ENCODE measurements at places on chromosomes 1 and 21. TPM values are rescaled to one million over a fixed set of nuclear protein-coding genes. Genes with fewer than 3 reads are reported as not detected.

GJA5 gene
- total RNA-seq, result 1.8 TPM

SPRR2G gene
- not detected for total RNA-seq

RAB3B gene
- total RNA-seq, result 0.17 TPM

HORMAD1 gene
- total RNA-seq, result 0.47 TPM

DNA sequence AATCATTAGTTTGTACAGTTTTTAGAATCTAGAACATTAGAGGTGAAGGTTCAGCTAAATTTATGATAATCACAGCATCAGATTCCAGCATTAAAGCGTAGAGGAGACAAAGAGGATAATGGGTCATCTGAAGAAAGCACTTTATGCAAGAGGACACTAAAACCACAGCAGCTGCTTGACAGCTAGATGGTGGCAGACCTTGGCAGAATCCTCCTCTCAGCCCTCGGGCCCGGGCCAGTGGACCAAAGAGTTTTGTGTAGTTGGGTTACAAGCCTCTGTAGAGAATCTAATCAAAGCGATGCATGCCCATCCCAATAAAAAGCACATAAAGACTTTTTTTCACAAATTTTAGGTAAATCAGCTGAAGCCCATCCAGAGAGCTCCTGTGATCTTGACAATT is 59.4 kb downstream of the AK5 start:
- DNase-seq, result no peak
- H3K36me3 ChIP-seq, result no peaks in the 10 kb centered on the region
- no peak overlapping the region for H3K4me3 ChIP-seq
- H3K4me1 ChIP-seq, result no peaks in the 10 kb centered on the region
- no peaks in the 10 kb centered on the region for H3K27me3 ChIP-seq
- no peak overlapping the region for H3K27ac ChIP-seq

S100A7 gene
- not detected for total RNA-seq

GRCh38 chr1:9369964-9370788 is 77.5 kb downstream of the SPSB1 start:
- no peak for DNase-seq
- no peaks in the 10 kb centered on the region for H3K36me3 ChIP-seq
- H3K4me3 ChIP-seq, result no peak overlapping the region
- no peaks in the 10 kb centered on the region for H3K27me3 ChIP-seq
- no peaks in the 10 kb centered on the region for H3K4me1 ChIP-seq

CELA3B gene
- not detected for total RNA-seq

IGSF21 gene
- total RNA-seq, result 1.5 TPM

GRCh38 chr1:167463875-167464575 is 54.3 kb downstream of the CD247 start:
- H3K4me1 ChIP-seq, result no peaks in the 10 kb centered on the region
- H3K4me3 ChIP-seq, result no peak overlapping the region
- H3K27ac ChIP-seq, result no peak overlapping the region
- no peak for DNase-seq

DNA sequence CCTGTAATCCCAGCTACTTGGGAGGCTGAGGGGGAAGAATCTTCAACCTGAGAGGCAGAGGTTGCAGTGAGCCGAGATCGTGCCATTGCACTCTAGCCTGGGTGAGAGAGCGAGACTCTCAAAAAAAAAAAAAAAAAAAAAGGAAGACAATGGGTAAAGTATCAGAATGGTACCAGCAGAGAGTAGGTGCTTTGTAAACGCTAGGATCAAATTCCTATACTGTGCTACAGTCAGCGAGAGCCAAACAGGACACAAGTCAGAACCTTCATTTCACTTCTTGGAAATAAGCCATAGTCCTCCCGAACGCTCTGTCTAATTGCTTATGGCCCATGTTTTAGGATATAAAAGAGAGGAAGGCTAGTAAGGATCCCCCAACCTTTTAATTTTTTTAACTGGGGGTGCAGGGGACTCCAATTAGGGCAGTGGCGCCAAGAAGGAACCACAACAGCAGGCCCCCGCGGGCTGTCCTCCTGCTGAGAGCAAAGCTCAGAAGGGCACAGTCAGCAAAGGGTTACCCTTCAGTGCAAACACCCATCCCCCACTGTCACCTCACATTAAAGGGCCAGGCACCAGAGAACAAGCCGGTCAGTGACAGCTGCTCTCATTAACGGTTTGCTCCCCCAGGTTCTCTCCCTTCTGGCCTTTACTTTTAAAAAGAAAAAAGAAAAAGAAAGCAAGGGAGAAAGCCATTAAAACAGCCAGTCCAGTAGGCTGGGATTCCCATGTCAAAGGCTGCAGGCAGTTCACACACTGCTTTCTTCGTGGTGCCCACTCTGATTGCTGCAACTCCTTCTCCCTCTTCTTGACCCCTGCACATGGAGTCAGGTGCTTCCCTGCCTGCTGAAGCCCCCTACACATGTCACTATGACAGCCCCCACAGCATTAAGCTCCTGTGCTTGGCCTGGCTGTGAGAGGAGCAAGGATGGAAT is 69.4 kb downstream of the PLPP3 start:
- no peaks in the 10 kb centered on the region for H3K27me3 ChIP-seq
- DNase-seq, result peak; percentile 50
- peaks cover 51% of the 10 kb centered on the region for H3K4me1 ChIP-seq
- peaks cover 1% of the 10 kb centered on the region for H3K36me3 ChIP-seq
- H3K4me3 ChIP-seq, result no peak overlapping the region

- H3K27me3 ChIP-seq, result no peaks in the 10 kb centered on the region
- no peak overlapping the region for H3K4me3 ChIP-seq
- H3K4me1 ChIP-seq, result peaks cover 11% of the 10 kb centered on the region
- H3K27ac ChIP-seq, result no peak overlapping the region
- no peak for DNase-seq
Measured at GRCh38 chr1:41925712-41926111, 7.0 kb upstream of the HIVEP3 start.

SLC2A1 gene
- 3.4 TPM for total RNA-seq

TTF2 gene
- 16.9 TPM for total RNA-seq

NCAM2 gene
- 0.51 TPM for total RNA-seq

DNA sequence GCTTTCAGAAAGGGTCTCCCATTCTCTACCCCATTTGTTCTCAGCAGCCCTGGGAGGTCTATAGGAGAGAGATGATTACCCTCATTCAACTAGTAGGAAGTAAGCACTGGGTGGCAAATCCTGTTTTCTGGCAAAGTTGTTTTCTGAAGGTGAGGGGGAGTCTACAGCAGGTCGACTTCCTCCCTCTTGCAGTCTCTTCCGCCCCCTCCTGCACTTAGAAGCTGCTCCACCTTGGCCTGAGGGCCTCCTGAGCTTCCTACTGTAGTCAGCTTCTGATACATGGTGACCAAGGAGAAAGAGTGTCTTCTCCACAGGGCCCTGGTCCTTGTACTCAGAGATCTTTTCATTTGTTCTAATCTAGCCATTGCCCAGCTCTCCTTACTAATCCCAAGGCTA is 93.1 kb downstream of the RGL1 start:
- H3K36me3 ChIP-seq, result no peaks in the 10 kb centered on the region
- no peak for DNase-seq
- H3K27ac ChIP-seq, result no peak overlapping the region

GRCh38 chr1:155864393-155864792 is 5.0 kb downstream of the SYT11 start:
- DNase-seq, result no peak
- H3K4me1 ChIP-seq, result no peaks in the 10 kb centered on the region
- H3K36me3 ChIP-seq, result no peaks in the 10 kb centered on the region
- H3K27ac ChIP-seq, result no peak overlapping the region

- no peak overlapping the region for H3K27ac ChIP-seq
- peaks cover 9% of the 10 kb centered on the region for H3K4me1 ChIP-seq
- no peak for DNase-seq
- H3K4me3 ChIP-seq, result no peak overlapping the region
- peaks cover 50% of the 10 kb centered on the region for H3K36me3 ChIP-seq
- no peaks in the 10 kb centered on the region for H3K27me3 ChIP-seq
Measured at GRCh38 chr1:32228771-32229170, 6.6 kb downstream of the EIF3I start.

DNA sequence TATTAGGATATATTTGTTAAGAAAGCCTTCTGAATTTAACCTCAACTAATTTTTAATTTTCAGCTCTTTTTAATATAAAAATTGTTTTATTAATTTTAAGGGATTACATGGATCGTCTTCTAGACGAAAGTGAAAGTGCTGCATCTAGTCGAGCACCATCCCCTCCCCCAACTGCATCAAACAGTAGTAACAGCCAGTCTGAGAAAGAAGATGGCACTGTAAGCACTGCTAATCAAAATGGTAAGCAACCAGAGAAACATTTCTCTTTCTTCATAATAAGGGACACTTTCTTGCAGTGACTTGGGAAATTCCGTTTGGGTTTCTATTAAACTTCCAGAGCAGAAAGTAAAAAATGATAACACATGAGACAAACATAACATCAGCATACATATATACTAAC is 56.9 kb downstream of the MIER1 start:
- peak overlapping the region; percentile 63 for H3K27ac ChIP-seq
- H3K4me1 ChIP-seq, result no peaks in the 10 kb centered on the region
- no peak for DNase-seq
- no peaks in the 10 kb centered on the region for H3K27me3 ChIP-seq
- H3K4me3 ChIP-seq, result peak overlapping the region; percentile 34

DNA sequence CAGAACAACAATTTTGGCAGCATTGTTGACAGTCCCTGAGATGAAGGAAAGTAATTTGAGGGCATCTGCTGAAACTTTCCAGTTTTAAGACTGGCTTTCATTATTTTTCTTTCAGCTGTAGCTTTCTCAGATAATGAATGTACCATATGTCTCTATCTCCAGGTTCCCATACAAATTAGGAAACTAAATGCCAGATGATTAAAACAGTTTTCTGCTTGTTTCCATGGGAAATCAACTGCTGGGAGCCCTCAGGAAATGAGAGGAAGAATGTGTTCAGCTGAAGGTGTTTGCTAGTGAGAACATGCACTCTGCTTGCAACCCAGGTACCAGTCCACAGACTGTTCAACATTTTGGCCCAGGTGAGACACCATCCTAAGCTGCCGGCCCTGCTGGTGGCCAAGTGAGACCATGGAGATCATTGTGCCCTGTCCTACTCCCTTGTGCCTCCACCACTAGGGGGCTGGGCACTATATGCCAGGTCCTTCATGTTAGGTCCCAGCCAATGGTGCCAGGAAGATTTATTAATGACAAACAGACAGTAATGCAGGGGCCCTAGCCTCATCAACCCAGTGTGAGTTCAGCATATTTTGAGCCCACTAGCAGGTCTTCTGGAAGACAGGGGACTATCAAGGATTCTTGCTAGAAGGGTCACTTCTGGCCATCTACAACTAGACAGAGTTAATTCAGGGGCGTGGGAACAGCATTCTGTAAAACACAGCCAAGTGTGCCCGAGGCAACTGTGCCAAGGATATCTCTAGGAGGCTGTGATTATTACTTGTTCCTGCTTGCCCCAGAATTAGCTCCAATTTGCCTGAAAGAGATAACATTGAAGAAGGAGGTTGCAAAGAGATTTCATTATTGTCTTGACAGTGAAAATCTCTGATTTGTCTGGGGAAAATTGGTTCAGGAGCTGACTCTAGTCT is 17.0 kb upstream of the LRRC8C start:
- H3K4me3 ChIP-seq, result no peak overlapping the region
- no peak for DNase-seq
- H3K27ac ChIP-seq, result no peak overlapping the region
- H3K27me3 ChIP-seq, result no peaks in the 10 kb centered on the region
- H3K4me1 ChIP-seq, result no peaks in the 10 kb centered on the region

- H3K4me1 ChIP-seq, result peaks cover 31% of the 10 kb centered on the region
- no peaks in the 10 kb centered on the region for H3K27me3 ChIP-seq
- no peak overlapping the region for H3K27ac ChIP-seq
- H3K36me3 ChIP-seq, result no peaks in the 10 kb centered on the region
- DNase-seq, result peak; percentile 72
Measured at GRCh38 chr1:165914136-165914798, 86.9 kb downstream of the UCK2 start.

GRCh38 chr21:23690316-23690715 is 1917.0 kb downstream of the MRPL39 start:
- H3K27ac ChIP-seq, result no peak overlapping the region
- H3K36me3 ChIP-seq, result no peaks in the 10 kb centered on the region
- no peak overlapping the region for H3K4me3 ChIP-seq
- no peak for DNase-seq

ASB17 gene
- total RNA-seq, result not detected

CAMK1G gene
- total RNA-seq, result not detected

Measured in liver (tissue), 10 donors.